Lower leg skin (tissue), 4 donors: ENCODE measurements at places on chromosomes 12 and 14.

- DNase-seq = no peak
Observed at GRCh38 chr14:68513137-68513536, 279.7 kb downstream of the ZFP36L1 start.

DNA sequence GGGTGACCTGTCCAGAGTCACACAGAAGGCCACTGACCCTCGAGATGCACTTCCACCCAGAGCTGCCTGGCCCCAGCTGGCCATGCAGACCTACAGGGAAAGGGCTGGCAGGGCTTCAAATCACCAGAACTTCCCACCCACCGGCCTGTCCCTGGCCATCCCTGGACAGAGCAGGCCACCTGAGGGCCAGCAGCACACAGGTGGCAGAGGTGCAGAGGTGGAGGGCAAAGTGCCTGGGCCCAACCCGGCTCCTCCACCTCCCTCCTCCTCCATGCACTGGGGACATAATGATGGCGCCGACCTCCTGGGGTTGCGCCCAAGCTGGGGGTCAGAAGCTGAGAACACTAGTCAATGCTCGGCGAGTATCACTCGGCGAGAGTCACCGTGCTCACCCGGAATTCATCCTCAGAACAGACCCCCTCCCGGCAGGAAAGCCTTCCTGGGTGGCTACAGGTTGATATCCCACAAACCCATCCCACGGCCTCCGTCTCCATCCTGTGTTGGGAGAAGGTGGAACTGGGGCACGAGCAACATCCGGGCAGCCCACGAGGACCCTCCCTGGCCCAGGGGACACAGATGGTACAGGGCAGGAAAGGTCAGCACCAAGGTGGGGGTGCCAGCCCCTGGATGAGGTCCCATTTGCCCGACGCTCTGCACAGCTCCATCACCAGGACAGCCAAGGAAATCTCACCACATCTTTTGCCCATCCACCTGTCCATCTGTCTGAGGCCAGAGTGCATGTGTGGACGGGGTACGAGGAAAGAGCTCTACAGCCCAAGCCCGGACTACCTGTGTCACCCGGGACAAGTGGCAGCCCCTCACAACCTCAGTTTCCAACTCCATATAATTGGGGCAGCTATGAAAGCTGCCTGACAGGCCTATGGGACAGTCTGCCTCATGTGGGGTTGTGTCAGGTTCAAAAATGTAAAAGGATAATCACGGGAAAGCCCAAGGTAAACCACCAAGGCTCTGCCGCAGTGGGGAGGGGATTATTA lies 10.8 kb downstream of the BEGAIN start:
- DNase-seq = no peak

DNA sequence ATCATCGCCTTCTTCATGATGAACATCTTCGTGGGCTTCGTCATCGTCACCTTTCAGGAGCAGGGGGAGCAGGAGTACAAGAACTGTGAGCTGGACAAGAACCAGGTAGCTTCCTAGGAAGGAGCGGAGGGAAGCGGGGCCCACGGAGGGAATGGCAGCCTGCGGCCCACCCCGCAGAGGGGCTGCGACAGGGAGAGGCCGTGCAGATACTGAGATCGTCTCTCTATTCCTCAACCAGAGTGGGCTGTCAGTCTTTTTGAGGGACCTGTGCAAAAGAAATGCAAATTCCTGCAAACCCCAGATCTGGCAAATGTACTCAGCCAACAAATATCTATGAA lies 186.2 kb upstream of the FKBP4 start:
- no peak for DNase-seq

DNA sequence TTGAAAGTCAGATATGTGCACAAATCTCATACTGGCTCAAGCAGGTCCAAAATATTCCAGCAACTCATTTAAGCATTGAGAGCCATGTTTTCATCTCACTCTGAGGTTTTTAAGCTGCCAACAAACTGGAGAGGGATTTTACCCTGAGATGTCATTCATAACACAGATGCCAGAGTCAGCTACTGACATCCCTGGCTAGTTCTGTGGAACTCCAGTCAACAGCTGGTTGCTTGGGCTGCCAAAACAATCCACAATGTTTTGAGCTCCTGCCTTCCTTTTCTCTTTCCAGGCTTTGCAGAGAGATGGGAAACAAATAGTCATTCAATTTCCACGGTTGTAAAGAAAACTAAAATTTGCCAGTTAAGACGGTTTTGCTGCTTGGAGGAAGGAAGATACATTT lies 621.2 kb upstream of the FBXO33 start:
- no peak for DNase-seq
